ENCODE measurements at places on chromosomes 5 and 9. TPM values are rescaled to one million over a fixed set of nuclear protein-coding genes. Genes with fewer than 3 reads are reported as not detected.

The AQP7 gene
- 0.12 TPM for total RNA-seq

The MOB3B gene
- total RNA-seq: 0.34 TPM

DNA sequence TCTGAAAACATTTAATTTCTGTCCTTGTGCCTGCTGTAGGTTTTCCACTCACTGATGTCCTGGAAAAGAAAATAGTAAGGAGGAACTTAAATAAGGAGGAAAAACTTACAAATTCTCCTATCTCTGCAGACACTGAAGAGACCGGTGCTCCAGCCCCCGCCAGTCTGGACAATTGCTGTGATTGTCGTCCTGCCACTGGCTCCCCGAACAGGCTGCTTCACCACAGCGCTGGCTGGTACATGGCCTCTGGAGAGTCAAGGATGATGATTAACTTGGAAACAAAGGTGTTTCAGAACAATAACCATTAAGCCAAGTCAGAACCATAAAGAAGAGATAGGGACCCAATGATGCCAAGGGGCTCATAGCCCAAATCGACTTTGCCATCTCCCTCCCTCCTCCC, 7.3 kb downstream of the PLAC8L1 start:
- DNase-seq: no peak

DNA sequence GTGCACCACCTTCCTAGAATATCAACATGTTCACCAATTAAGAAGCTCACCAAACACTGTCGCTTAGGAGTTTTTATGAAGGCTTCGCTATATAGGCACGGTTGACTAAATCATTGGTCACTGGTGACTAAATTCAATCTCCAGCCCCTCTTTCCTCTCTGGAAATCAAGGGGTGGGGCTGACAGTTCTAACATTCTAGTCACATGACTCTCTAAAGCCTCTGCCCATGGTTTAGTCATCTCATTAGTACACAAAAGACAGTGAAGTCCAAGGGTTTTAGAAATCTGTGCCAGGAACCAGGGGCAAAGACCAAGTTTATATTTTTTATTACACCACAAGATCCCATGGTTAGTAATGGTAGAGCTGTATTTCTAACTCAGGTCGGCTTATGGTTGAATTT, 243.2 kb downstream of the ELAVL2 start:
- no peak for DNase-seq

DNA sequence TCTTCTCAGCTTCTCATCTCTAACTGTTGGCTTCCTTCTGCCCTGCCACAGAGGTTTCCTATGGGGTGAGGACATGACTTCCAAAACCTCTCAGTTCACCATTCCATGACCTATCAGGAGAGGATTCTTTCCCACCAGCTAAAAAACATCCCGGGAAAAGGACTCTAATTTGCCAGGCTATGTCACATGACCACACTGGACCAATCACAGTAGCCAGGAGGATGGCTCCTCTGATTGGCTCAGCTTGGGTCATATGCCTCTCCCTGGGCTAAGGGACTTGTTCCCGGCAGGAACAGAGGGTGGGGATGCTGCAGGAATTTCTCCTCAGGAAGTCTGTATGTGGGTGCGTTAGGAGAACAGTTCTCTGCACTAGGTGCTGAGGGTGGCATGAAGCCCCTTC, 40.3 kb upstream of the XPA start:
- no peak for DNase-seq

DNA sequence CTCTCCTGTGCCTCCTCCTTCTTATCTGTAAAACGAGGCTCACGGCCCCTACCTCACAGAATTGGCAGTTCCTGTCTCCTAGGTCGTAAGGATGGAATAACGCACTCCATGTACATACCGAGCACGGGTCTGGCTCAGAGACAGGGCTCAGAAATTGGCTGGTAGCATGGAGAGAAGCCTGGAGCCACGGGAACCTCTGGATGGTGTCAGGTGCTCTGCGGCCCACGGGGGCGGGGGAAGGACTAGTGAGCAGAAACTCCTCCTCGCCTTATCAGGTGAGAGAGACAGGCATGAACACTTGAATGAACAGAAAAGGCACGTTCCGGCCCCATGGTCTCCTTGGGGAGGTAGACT, 15.4 kb upstream of the C5orf47 start:
- peak; percentile 24 for DNase-seq

The GABRA1 gene
- not detected for total RNA-seq

The ZBTB34 gene
- total RNA-seq: 4.5 TPM

The PURA gene
- 12.0 TPM for total RNA-seq

The SFXN1 gene
- 298 TPM for total RNA-seq

DNA sequence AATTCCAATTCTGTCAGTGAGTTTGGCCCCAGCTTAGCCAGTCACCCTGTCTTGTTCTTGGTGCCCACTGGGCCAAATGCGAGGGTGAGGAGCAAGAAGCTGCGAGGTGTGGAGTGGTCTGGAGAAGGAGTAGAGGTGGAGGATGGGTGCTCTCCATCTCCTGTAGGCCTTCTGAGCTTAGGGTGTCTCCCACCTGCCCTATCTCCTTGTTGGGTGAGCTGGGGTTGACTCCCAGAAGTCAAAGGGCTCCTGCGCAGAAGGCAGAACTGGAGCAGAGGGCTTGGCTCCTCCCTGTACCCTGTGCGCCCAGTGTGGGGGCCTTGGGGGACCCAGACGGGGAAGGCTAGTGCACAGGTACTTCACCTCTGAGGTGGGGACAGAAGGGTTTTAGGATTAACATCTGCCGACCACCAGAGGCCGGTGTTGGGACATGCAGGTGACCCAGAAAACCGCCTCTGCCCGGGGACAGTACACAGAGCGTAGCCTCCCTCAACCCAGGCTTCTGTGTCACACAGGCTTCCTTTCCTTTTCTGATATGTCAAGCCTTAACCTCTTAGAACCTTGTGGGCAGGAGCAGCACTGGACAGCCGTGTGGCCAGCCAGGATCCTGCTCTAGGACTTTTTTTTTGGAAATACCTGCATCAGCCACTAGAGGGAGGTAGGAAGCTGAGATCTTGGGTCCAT, 16.9 kb downstream of the IL5 start:
- DNase-seq: peak; percentile 48

- DNase-seq: peak; percentile 35
These were observed at the start of gene ARHGEF28 for GRCh38 chr5:73625944-73626811. Gene ARHGEF28, plus strand, starts transcription at chr5:73626196. Its CDS starts 58,656 bp downstream, at chr5:73684852.

DNA sequence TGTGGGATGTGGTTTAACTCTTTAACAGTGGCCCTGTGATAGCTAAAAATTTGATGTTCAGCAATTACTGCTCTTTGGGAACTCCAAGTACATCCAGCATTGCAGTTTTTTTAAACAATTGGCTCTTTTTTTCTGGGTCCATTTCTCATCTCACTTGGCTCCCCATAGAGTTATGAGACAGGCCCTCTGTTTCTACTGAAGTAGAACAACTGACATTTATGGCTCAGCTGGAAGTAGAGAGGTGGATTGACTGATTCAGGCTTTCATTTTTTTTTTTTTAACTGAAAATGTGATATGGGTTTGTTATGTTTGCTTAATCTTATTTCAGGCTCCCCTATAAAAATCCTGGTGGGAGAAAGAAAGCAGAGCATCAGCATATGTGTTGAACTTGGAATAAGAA, 96.6 kb upstream of the CD180 start:
- no peak for DNase-seq
